ENCODE measurements at places on chromosomes 12 and 14.

GRCh38 chr12:14264778-14265177, 100.7 kb upstream of the ATF7IP start:
- no peak for DNase-seq

DNA sequence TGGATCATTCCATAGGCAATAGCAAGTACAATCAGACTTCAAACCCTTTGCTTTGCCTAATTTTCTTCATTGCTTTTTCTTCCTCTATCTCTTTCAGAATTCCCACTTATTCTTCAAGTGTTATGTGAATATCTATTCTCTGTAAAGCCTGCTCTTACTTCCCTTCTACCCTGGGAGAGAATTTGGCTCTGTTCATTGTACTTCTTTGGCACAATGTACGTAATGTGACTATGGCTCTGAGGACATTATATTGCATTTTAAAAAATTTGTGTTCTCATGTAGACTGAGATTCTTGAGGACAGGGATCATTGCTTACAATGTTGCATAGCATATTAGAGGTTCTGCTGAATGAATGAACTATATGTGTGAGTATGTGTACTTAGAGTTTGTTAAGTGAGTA, 16.9 kb upstream of the PRICKLE1 start:
- no peak for DNase-seq

- no peak for DNase-seq
These were observed 1.8 kb downstream of the TM7SF3 start for GRCh38 chr12:27012239-27012981.

DNA sequence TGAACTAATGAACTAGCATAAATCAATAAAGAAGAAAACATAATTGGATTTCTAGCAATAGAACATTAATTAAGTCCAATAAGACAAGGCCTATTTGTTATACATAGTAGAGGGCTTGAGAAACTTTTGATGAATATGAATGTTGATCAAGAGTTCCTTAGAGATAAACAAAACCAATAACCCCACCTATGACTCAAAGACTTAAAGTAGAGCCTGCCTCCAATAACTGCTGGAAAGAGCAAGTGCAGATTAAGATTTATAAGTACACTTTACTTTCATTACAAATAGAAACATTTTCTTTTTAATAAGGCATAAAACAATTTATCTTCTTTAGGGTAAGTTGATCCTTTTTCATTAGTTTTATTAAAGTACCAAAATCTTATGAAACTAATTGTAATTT, 185.7 kb downstream of the SRGAP1 start:
- no peak for DNase-seq

GRCh38 chr14:103628221-103628683, 759 bp upstream of the KLC1 start:
- DNase-seq, result no peak

GRCh38 chr12:80086025-80086424, 13.3 kb upstream of the OTOGL start:
- DNase-seq, result no peak

GRCh38 chr12:81245458-81245857, 167.6 kb downstream of the ACSS3 start:
- DNase-seq, result no peak

GRCh38 chr14:50578433-50578832, 18.5 kb downstream of the ATL1 start:
- DNase-seq, result no peak

GRCh38 chr12:116210762-116211161, 66.7 kb downstream of the MED13L start:
- no peak for DNase-seq

GRCh38 chr14:32565256-32565655, 236.2 kb downstream of the AKAP6 start:
- DNase-seq, result no peak

- DNase-seq, result no peak
These were observed 18.1 kb upstream of the SGPP1 start for GRCh38 chr14:63745858-63746425.

- no peak for DNase-seq
These were observed 27.0 kb downstream of the CHD8 start for GRCh38 chr14:21428930-21429329.

- no peak for DNase-seq
These were observed 93.0 kb upstream of the MGAT4C start for GRCh38 chr12:86349196-86349595.

- DNase-seq, result no peak
These were observed 30.0 kb downstream of the SENP1 start for GRCh38 chr12:48075832-48076231.

GRCh38 chr12:132067182-132067581, 76.9 kb downstream of the DDX51 start:
- no peak for DNase-seq

- DNase-seq, result peak; percentile 81
These were observed 64.2 kb downstream of the LLPH start for GRCh38 chr12:66066137-66066928.

DNA sequence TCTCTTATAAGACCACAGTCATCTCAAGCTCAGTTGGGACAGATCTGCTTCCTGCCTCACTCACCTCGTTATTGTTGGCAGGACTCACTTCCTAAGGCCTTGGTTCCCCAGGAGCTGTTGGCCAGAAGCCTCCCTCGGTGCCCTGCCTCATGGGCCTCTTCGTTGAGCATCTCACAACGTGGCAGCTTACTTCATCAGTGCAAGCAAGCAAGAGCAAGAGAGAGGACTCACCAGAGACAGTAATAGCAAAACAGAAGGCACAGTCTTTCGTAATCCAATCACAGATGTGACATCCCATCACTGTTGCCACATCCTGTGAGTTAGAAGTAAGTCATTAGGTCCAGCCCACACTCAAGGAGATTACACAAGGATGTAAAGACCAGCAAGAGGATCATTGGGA, 5.1 kb upstream of the NUMB start:
- DNase-seq, result peak; percentile 81

Measured in fibroblast of skin of left quadriceps (primary cell).